Stimulated activated CD4-positive, alpha-beta T cell treated with anti-CD3 and anti-CD28 coated beads, Interleukin-15, amount 100 ng/mL, for 1 hour (primary cell): ENCODE measurements at places on chromosomes 4 and X.

- DNase-seq, result no peak
These were observed at the start of gene JCHAIN for GRCh38 chr4:70666369-70666768. JCHAIN (minus strand) TSS chr4:70666508; CDS start chr4:70666490, 18 bp downstream.

DNA sequence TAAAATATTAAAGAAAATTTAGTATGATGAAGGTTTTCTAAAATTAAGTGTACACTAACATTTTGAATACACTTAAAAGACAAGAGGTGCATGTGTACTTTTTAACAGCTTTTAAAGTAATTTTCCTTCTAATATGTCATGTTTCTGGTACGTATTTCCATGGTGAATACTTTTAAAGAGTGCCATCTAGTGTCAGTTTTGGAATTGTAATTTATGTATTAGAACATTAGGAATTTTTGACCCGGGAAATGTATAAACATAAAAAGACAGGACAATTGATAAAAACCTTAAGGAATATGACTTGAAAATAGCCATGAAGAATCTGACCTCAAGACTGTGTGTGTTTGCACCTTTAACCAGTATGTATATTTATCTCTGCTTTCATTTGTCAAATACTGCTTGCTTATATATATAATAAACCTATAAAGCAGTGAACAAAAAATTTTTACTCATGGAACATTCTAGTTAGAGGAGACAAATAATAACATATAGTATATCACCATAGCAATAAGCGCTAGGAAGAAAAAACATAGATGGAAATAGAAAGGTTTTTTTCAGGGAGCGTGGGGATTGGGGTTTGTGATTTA, 7.2 kb downstream of the GSTCD start:
- no peak for DNase-seq

GRCh38 chr4:92600638-92601037, 296.9 kb downstream of the GRID2 start:
- DNase-seq, result no peak

GRCh38 chr4:149370785-149371420, 444.7 kb downstream of the IQCM start:
- DNase-seq, result no peak

DNA sequence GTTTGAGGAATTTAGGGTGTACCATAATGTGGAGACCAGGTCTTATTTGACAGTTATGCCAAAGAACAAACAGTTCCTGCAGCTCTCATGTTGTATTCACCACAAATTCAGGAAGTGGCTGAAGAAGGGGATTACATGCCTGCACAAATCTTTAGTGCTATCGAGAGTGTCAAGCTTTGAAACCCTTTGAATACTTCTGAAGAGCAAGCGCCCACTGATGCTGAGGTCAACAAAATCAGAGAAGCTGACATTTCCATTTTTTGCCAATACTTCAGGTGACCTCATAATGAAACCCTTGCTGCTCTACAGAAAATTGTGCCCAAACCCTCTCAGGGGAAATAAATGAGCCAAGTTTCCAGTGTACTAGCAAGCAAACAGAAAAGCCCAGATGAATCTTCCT, 28.4 kb downstream of the PAK3 start:
- DNase-seq, result no peak

DNA sequence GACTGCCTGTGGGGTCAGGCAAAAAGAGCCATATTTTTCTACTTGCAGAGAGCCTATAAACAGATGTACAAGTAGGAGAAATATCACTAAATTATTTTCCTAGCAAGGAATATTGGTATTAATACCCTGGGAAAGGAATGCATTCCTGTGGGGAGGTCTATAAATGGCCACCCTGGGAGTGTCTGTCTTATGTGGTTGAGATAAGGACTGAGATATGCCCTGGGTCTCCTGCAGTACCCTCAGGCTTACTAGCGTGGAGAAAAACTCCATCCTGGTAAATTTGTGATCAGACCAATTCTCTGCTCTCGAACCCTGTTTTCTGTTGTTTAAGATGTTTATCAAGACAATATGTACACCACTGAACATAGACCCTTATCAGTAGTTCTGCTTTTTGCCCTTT, 35.4 kb downstream of the C4orf33 start:
- no peak for DNase-seq

DNA sequence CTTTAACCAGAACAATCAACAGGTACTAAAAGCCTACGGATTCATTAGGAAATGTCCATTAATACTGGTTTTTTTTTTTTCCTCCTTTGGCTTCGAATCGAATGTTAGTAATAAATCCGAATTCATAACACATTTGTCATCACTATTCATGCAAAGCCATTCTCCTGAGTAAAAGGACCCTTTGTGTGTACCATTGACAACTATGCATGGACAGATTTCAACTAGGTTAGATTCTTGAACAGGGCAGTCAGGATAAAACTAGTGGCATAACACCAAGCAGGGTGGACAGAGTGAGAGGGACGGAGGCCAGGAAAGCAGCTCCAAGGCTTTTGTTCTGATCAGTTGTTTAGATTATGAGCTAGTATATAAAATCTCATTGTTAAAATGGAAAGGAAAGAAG, 1722.0 kb upstream of the TENM3 start:
- no peak for DNase-seq

DNA sequence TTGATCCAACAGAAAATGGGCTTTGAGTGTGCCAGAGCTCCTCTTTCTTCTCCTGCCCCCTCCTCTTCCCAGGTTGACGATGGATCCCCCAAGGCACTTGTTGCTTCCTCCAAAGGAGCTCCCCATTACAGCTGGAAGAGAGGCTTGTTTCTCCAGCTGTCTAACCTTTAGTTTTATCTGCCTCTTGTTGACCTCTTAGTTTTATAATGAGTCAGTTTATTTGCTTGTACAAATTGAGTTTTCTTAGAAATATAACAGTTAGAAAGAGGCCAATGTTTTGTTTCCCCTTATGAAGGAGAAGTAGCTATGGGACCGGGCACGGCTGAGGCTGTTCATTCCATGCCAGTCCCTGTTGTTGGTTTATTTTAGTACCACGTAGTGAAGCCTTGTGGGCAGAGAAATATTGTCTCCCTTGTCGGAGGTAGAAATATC, 158.2 kb downstream of the SPRY1 start:
- no peak for DNase-seq

DNA sequence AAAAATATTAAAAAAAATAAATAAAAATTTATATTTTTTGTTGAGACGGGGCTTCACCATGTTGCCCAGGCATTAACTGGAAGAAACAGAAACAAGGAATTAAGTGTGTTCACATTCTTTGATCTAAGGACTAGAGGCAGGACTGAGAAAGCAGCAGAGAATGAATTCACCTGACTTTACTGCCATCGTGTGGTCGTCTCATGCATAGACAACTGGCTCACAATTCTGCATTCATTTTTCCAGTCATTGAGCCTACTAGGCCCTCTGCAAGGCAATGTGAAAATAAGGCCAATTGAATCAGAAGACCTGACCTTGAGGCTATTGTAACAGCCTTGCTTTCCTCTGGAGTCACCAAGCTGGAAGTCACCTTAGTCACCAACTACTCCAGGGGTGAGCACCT, 37.4 kb downstream of the LHFPL1 start:
- DNase-seq, result no peak

DNA sequence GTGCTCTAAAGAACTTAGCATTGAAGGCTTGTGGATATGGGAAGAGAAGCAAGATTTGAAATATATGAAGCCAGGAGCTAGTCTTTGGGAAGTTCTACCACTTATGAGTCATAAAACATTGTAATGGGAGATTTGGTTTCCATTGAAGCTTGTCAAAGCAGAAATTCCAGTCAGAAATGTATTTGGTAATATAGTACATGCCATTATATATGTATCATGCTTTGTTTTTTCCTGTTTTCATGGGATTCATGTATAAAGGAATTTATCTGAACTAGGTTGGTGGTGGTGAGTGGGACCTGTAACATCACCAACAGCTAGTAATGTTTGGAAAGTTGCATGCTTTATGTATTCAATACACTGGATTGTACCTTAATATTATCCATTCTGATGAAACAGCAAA, 14.6 kb upstream of the DCAF8L2 start:
- DNase-seq, result no peak

DNA sequence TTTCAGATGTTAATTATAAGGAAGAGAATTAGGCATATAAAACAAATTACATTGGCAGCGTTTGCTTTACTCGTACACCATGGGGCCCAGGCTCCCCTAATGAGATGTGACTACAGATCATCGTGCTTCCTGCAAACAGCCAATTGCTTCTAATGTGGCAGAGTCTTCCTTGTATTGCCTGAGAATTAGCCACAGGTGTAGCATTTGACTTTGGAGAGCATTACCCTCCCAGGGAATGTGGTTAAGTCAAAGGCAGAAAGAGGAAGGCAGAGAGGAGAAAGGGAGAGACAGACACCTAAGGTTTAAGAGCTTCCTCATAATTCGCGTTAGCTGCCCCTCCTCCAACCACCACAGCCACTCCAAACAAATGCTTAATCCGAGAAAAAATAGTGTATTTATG, 97.0 kb downstream of the MID1IP1 start:
- no peak for DNase-seq

GRCh38 chr4:68416591-68416990, 30.7 kb upstream of the TMPRSS11E start:
- no peak for DNase-seq

- no peak for DNase-seq
These were observed 239.8 kb downstream of the PCDH7 start for GRCh38 chr4:30959781-30960485.

DNA sequence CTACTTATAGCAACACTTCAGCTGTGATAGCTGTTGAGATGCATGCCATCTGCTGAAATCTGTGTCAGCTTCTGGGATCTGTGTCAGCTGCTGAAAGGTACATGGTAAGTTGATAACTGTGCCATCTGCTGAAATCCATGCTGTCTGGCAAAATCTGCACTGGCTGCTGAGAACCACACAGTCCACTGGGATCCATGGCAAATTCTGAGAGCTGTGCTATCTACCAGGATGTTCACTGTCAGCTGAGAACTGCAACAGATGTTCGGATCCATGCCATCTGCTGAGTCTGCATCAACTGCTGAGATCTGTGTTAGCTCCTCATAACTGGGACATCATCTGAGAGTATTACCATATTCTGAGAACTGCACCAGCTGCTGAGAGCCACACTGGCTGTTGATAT, 430.5 kb upstream of the POU3F4 start:
- no peak for DNase-seq
